PC-9 (cell line): ENCODE measurements at places on chromosomes 1 and 21. TPM values are rescaled to one million over a fixed set of nuclear protein-coding genes. Genes with fewer than 3 reads are reported as not detected.

DNA sequence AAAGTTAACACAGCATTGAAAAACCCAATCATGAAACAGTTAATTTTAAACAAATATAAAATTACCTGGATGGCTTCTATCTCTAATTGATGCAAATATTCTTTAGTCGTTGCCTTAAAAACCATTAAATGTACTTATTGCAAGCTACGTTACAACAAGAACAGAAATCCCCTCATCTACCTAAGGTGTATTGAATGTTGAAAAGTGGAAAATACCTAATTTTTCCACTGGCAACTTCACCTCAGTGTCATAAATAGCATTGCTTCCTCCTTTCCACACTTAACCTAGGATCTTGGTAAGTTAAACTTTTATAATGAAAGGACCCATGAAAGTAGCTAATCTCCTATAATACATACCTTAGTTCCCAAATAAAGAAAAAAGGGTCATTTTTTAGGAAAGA, 5.4 kb downstream of the GADD45A start:
- DNase-seq, result no peak

DNA sequence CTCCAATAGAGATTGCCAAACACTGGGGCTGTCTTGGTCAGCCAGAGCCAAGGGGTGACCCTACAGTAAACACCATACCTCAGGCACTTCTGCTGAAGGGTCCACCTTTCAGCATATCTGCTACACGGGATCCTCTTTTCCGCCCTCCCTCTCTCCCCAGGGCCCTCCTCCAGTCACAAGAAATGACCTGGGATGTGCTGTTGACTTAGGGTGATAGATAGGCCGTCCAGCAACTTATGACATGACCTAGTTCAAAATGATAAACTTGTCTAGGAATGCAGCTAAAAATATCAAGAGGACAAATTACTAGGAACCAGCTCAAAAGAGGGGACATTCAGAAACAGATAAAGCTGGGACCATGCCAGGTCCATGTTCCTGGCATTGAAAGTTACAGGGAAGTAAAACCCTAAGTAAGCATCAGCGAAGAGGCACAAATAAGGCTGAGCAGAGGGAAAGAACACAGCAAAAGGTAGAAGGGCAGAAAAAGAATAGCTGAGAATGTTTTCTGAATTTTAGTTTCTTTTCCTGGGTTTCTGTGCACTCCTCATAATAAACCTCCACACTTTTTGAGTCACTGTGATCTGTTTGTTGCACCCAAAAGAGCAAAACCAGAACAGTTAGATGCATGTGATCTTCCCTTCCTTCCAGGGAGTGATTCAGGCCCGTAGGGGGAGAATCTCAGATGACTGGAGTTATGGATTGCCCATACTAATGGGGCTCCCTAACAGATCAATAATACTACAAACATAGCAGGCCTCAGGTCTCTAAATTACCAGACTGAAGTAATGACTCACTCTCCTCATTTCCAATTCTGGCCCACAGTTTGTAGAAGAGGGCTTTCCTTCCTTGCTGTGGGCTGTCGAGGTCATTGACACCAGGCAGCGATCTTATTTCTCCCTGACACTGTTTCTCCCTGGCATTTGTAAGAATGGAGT, 48.9 kb upstream of the F3 start:
- DNase-seq, result peak; percentile 27

The DNAI4 gene
- 8.2 and 12.6 TPM in 2 replicates for total RNA-seq

The TENT5C gene
- total RNA-seq, result 3.9 and 4.3 TPM in 2 replicates

DNA sequence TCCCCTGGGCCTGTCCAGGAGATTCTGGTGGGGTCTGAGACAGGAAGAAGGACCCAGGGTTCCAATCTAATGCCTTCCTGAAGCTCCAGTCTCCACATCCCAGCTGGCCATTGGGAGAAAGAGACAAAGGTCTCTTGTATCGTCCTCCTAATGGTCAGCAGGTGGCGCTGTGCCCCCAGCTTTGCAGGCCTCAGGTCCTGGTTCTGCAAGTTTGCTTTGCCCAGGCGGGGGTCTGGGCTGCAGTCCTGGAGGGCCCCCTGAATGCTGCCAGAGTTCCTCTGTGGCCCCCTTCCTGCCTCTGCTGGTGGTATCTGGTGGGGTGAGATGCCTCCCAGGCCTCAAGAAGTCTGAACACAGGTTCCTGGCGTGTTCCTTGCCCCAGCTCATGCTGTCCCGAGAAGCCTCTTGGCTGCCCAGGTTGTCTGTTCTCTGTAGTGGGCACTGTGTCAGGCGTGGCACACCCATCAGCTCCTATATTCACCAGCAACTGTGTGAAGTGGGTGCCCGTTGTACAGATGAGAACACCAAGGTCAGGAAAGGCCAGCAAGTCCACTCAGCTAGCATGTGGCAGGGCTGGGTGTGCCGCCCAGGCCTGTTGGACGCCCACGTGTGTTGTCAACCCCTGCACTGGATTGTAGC, 33.8 kb upstream of the CSF3R start:
- DNase-seq, result no peak

DNA sequence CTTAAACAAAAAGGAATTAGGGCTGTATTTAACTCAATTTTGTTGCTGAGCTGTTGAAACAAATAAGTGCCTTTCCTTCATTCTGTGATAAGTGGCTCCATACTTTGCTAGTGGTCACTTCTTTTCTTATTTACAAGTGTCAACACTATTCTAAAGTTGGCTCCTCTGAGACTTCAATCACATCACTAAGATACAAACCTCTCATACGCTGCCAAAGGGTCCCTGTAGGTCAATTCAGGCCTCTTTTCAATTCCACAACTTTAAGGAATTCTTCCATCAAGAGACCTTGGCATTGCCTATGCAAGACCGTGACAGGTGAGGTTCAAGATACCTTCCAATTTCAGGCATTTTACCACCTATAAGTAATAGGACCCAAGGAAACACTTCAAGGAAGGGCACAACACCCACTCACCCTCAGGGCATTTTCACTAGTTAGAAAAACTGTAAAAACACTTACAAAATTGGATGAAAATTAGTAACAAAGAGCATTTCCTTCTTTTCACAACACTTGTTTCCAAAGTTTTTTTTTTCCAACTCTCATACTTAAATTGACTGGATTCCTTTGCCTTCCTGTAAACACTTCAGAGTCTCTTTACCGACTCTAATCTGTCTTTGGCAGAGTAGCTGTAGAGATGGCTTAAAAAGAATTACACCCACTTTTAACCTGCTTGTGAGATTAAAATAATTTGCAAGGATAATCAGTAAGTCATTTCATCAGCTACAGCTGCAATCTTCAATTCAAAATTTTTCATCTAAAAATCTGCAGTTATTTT, 24.5 kb downstream of the SERBP1 start:
- no peak for DNase-seq

The LIN28A gene
- total RNA-seq, result not detected in 2 replicates

- no peak for DNase-seq
Measured at GRCh38 chr21:43866260-43866629, 1.2 kb downstream of the AGPAT3 start.

DNA sequence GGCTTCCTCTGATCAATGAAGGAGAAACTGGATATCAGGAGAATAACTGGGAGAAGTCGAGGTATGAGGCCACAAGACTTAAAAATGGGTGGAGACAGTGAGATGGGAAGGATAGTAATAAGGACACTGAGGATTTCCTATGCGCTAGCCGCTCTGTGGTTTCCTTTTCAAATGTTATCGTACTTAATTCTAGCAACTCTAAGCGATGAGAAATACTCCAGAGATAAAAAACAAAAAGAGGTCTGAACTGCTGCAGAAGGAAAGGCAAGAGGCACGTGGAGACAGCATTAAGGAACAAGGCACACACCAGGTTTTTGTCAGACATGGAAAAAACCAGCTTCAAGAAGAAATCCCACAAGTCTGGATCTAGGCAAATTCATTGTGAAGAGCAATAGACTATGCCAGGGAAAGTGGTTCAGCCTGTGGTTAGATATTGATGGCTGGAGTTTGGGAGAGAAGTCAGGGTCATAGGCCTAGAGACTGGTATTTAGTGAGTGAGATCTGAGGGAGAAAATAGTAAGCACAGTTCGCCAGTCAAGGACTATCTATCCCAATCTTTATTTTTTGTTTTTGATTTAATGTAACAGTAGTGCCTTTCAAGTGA, 5.3 kb downstream of the CLCA2 start:
- no peak for DNase-seq

DNA sequence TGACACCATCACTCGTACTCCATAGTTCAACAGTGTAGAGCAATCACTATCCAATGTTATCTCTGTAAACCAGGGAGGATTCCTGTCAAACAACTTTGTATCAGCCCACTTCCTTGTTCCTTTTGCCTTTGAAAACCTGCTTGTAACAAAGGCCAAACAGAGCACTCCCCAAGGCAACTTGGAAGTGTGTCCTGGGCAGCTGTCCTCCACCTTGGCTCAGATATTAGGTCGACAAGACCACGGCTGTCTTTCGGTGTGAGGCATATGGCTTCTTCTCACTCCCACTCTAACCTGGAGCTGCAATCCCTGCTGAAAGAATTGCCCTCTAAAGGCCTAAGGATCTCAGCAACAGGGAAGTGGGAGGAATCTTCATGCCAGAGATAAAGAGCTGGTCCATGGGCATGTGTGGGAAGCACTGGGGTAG, 66.7 kb downstream of the ITPKB start:
- DNase-seq, result peak; percentile 49

The OVAAL gene
- not detected in 2 replicates for total RNA-seq

DNA sequence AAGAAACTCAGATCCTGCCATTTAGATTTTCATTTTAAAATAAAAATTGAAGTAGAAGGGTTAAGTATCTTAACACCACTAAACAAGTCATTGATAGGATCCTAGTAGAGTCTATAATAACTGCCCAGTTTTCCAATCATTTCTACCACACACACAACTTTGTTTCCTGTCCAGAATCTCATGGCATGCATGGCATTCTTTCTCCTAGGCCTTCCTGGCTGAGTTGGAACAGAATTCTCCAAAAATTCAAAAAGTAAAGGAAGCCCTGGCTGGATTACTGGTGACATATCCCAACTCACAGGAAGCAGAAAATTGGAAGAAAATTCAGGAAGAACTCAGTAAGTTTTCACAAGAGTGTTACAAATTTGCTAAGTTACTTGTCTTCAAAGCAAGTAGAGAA, 111.4 kb upstream of the BMP8A start:
- DNase-seq, result no peak

DNA sequence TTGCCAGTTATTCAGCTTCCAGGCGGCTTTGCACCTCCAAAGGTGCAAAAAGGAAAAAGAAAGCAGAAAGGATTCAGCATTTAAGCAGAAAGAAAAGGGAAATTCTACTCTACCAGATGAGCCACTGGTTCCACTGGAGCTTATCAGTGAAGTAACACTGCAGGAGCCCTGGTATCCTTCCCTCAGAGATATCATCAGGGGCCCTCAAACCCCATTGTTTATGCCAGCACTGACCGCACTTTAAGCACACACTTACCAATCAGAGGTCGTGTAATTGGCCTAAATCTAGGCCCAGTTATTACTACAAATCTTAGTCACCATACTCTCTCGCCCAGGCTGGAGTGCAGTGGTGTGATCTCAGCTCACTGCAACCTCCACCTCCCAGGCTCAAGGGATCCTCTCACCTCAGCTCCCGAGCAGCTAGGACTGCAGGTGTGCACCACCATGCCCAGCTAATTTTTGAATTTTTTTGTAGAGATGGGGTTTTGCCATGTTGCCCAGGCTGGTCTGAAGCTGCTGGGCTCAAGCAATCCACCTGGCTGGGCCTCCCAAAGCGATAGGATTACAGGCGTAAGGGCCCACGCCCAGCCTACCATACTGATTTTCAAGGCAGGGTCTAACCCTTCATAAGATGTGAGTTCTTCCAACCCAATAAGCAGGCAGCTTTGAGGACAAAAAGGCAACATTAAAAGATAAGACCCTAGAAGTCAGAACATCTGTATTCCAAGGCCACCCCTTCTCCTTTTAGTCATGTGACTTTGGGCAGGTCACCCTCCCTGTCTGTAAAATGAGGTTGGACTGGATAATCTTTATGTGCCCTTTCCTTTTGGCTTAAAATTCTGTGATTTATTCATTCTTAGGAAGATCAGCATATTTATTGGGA, 125.3 kb downstream of the SYT2 start:
- DNase-seq, result no peak

GRCh38 chr1:172483448-172483847, 39.6 kb upstream of the PIGC start:
- no peak for DNase-seq

The LEPR gene
- 20.6 and 34.8 TPM in 2 replicates for total RNA-seq

GRCh38 chr1:26500488-26501175, 28.4 kb downstream of the HMGN2 start:
- peak; percentile 39 for DNase-seq

DNA sequence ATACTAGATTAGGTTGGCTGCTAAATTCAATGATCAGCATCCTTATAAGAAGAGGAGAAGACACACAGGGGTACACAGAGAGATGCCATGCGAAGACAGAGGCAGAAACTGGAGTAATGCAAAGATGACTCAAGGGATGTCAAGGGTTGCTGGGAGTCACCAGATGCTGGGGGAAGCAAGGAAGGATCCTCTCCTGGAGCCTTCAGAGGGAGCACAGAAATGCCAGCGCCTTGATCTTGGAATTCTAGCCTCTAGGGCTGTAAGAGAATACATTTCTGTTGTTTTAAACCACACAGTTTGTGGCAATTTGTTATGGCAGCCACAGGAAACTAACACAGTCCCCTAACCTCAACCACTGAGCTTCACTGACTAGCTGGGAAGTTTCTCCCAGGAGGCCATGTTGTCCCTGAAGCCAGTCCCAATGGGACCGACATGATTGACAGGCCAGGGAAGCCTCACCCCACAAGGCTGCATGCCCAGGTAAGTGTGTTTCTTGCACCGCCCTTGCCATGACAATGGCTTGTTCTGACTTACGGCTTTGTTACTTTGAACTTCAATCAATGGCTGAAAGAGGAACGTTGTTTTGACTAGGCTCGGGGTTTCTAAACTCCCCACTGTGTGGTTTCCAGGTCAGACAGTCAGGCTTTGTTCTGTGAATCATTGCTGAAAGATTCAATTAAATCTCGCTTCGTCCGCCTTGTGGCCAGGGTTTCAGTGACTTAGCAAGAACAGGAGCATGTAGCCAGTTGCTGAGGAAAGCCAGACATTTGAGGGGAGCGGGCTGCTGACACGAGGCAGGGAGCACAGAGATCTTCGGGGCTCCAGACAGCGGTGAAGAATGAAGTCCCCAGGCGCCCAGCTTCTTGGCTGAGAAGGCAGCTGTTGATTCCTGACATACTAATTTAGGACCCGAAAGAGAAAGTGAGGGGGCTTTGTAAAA, 62.3 kb downstream of the RUNX1 start:
- no peak for DNase-seq

- no peak for DNase-seq
Measured at GRCh38 chr1:207959141-207959825, 48.4 kb upstream of the CD34 start.

GRCh38 chr1:99645699-99646531, at the start of gene PALMD:
Gene PALMD (plus strand): TSS chr1:99646113. CDS start chr1:99646318, 205 bp downstream.
- peak; percentile 36 for DNase-seq

GRCh38 chr1:5917281-5917590, 75.0 kb downstream of the NPHP4 start:
- DNase-seq, result no peak

The AK5 gene
- 0.28 and 1.2 TPM in 2 replicates for total RNA-seq
